GM04503 (cell line): ENCODE measurements at places on chromosomes 5 and 9.

GRCh38 chr5:124908581-124909451, 162.4 kb upstream of the ZNF608 start:
- no peak for DNase-seq

DNA sequence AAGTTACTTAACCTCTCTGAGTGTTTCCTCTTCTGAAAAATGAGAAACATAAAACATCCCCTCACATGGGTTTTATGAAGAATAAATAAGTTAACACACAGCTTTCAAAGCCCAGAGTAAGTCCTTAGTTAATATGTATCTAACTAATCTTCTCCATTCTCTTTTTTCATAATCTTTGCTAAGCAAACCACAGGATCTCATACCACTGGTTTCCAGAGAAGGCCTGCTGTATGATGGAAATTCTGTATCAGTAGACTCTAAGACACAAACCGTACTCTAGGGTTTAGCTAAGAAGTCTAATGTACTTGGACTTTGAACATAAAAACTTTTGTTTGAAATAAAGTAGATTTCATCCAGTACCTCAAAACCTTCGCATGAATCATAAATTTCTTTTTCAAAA, 307.9 kb downstream of the SPOCK1 start:
- DNase-seq: no peak

GRCh38 chr5:45334939-45335338, 361.2 kb downstream of the HCN1 start:
- no peak for DNase-seq

GRCh38 chr5:174235221-174236011, 189.9 kb downstream of the NSG2 start:
- no peak for DNase-seq

DNA sequence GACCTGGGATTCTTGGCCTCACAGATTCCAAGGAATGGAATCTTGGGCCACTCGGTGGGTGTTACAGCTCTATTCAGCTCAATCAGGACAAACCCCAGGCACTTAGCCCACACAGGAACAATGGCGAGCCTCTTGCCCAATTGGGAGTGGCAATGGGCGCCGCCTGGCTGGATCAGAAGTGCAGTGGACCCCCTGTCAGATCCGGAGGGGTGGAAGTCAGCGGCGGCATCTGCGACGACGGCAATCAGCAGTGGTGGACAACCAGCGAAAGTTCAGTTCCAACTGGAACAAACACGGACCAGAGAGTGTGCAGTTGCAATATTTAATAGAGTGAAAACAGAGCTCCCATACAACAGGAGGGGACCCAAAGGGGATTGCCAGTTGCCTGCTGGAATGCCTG, 378.3 kb downstream of the CDH9 start:
- no peak for DNase-seq

GRCh38 chr5:88780736-88781135, 102.2 kb downstream of the MEF2C start:
- no peak for DNase-seq

DNA sequence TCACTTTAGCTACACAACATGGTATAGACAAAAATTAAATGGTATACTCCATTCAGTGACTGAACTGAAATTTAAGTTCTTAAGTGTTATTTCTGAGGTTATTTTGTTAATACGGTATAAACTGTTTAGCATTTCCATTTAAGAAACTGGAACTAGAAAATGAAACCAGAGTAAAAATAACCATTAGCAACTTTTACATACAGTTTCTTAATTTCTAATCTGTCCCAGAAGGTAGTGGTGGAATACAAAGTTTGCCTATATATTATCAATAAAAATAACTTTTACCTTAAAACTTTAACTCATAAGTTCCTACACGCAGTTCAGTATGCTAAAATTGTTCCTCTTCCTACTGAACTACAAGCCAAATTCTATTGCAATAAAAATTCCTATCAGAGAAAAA, 10.3 kb downstream of the GOLPH3 start:
- DNase-seq: no peak

DNA sequence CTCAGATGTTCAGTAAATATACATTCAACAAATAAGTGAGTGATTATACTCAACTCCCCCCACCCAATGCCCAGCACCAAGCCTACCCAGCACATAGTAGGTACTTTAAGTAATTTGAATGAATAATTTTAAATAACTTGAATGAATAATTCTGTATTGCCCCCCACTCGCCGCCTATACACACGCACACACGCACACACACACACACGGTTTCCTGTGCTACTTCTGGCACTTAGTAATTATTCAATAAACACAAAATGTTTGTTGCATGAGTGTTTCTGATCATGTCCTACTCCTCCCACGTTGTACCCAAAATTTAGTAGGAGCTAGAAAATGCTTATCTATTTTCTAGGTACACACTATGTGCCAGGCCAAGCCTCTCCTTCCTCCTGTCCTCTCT, 16.2 kb downstream of the PCDH12 start:
- no peak for DNase-seq

DNA sequence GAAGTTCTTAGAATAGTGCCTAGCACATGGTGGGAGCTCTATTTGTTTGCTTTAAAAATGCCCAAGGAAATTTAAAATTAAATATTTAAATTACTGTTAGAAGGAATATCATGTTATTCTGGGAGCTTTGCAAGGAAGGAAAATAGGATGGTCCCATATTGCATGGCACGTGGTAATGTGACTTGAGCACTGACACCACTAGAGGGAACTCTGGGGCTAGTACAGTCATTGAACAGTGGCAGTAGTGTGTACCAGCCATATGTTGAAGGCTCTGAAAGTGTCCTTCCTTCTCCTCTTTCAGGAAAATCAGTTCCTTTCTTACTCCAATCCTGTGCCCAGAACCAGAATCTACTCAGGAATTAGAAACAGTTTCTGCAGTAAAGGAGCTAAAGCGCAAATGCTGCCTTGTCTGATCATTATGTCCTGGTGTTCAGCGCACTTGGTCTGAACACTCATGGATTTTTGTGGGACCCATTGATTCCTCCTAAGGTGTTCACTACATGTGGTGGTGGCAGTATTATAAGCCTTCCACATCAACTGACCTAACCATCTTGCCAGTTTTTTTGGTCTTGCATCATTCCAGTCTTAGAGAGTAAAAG, 54.1 kb downstream of the GDA start:
- DNase-seq: no peak

DNA sequence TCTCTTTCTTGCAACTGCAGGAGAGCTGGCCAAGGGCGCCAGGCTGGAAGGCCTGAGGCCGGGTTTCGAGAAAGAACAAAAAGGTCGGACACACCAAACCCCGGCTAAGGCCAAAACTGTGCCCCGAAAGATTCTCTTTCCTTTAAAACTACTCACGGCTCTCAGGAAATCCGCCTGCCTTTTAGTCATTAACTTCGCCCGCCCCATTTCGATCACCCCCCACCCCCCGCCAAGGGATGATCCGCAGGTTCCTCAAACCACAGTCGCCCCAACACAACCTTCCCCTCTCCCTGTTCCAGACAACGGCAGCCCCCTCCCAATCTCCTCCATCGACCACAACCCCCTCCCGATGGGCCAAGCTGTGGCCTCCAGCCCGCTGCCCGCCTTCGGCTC, 536 bp downstream of the FEM1C start:
- no peak for DNase-seq

- no peak for DNase-seq
These were observed 489.4 kb downstream of the PRELID2 start for GRCh38 chr5:145345511-145346287.

GRCh38 chr5:166117072-166118066, 2174.1 kb upstream of the WWC1 start:
- DNase-seq: no peak

- no peak for DNase-seq
These were observed 67.1 kb downstream of the ALDH7A1 start for GRCh38 chr5:126527892-126528291.

- DNase-seq: no peak
These were observed 10.6 kb upstream of the ANGPTL2 start for GRCh38 chr9:127132921-127133647.

- no peak for DNase-seq
These were observed 1669.3 kb upstream of the CDH9 start for GRCh38 chr5:28707706-28708105.

GRCh38 chr9:135592625-135593024, 31.1 kb downstream of the PAEP start:
- DNase-seq: no peak

GRCh38 chr9:69486498-69486897, 161.5 kb downstream of the ENTREP1 start:
- no peak for DNase-seq

- peak; percentile 25 for DNase-seq
These were observed 1.8 kb downstream of the MARCHF6 start for GRCh38 chr5:10355071-10355889.

DNA sequence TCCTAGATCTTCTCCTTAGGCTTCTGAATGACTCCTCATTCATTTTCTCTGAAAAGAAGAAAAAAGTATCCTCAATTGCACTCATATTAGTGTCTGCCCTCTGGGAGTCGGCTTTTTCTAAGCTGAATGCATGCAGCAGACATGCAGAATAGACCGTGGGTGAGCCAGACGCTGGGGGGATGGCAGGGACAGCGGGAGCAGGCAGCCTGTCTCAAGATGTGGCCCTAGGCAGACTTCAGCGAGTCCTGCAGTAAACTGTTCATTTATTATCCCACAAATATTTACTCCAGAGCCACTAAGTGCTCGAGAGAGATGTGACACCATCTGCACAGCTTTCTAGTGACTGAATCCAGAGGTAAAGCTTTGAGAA, 164.9 kb upstream of the RAI14 start:
- DNase-seq: no peak

DNA sequence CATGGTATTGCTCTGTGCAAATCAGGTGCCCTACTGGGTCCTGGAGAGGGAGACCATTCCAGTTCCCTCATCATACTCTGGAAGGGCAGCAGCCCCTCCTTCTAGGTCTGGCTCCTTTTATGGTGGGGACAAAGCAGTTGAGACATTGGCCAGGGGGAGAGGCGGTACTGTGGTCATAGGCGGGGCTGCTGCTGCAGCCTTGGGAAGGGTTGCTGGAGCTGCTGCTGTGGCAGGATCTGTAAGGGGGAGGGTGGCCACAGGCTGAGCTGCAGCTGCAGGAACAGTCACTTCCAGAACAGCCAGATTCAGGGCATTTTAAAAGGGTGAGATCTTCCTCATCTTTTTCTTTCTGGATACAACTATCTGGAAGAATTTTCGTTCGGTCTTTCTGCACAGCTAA, 233.0 kb upstream of the SGCD start:
- DNase-seq: no peak

DNA sequence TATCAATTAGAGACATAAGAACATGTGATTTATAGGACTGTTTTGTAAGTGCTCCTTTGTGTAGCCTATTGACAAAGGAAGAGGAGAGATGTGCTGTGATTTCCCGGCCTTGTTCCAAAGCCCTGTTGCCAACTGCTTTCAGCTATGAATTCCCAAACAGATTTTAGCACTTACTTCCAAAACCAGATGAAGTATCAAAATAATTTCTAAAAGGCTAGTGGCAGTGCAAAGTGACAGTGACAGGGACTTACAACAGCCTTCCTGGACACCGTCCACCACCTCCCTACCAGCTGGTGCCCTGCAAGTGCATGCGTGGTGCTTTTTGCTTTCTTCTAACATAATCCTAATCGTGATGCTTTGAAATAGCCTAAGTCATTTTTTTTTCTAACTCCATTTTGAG, 254.1 kb upstream of the ACTBL2 start:
- no peak for DNase-seq
